Choroid plexus epithelial cell (primary cell): ENCODE measurements at places on chromosomes 11 and 22.
A peak's percentile ranks its signal among the peaks of the same experiment; 100 is the strongest.

- DNase-seq: no peak
Observed at GRCh38 chr11:65341856-65342255, 8.2 kb downstream of the DPF2 start.

- peak; percentile 3 for DNase-seq
Observed at GRCh38 chr11:5737670-5738392, 1.6 kb downstream of the OR56B1 start.

GRCh38 chr11:80168796-80169195 is 728.0 kb upstream of the TENM4 start:
- no peak for DNase-seq

GRCh38 chr11:69648679-69649575 is 8.0 kb downstream of the CCND1 start:
- DNase-seq: no peak

GRCh38 chr11:126863294-126863997 is 137.1 kb downstream of the KIRREL3 start:
- no peak for DNase-seq

DNA sequence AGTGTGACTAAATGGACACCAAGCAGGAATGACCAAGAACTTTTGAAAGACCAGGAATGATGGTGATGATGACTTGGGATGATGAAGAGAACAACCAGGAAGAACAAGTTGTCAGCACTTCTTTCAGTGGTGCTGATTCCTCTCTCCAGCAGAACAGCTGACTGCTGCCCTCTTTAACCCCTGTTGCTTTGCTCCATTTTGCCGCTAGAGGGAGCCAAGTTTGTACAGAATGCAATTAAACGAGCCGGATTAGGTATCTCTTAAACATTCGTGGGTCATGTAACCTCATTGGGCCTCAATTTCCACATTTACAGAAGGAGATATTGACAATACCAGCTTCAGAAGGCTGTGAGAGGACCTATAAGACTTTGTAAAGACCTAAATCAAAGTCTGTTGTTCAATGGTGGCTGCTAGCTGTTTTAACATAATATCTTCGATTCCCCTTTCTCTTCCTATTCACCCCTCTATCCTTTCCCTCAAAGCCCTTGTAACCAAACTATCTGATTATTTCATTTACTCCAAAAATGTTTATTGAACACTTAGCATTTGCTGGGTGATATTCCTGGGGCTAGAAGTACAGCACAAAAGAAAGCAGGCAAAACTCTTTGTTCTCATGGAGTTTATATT is 1.9 kb downstream of the OR4S1 start:
- DNase-seq: peak; percentile 61

DNA sequence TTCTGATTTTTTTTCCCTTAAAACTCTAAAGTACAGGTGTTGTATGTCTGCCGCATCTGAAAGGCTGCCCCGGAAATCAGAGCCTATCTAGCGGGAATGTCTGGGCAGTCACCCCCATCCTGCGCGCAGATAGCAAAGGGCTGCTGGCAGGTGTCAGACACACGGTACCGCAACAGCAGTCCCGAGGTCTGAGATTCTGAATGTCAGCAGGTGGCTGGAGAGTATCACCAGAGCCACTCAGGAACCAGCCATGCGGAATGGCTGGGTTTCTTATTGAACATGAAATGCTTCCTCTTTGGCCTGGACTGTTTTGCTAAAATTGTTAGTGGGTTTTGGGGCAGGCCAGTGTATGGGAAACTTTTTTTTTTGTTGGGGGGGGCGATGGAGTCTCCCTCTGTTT is 53.3 kb downstream of the CERK start:
- DNase-seq: no peak

DNA sequence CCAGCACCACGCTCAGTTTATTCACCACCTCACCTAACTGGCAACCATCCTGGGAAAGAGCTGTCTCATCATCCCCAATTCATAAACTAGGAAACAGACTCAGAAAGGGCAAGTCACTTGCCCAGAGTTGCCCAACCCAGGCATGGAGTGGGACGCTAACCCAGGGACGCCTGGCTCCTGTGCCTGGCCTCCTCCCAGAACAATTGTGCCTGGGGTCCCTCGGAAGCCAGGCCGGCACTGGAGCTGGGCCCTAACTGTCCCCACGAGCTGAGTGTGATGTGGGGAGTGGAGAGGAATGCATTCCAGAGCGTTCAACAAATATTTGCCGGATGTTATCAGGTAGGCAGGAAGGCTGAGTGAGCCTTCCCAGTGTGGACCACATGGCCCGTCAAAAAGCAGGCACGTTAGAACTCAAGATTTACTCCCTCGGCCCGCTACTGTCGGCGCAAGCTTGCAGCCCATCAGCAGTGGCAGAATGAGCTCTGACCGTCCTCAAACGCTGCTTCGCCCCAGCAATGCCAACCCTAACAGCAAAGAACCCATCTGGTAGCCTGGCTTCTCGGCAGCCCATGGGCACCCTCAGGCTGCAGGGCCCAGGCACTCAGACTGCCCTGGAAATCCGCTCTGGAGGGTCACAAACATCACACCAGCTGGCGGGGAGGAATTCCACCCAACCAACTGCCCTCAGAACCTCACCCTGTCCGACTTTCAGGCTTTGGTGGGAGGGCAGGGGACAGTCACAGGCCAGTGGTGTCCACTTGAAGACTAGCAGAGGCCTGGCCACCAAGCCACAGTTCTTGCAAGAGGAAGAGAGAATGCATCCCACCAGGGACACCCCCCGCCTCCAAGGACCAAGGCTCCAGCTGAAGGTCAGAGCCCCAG is 35.6 kb downstream of the MYH9 start:
- DNase-seq: peak; percentile 45

DNA sequence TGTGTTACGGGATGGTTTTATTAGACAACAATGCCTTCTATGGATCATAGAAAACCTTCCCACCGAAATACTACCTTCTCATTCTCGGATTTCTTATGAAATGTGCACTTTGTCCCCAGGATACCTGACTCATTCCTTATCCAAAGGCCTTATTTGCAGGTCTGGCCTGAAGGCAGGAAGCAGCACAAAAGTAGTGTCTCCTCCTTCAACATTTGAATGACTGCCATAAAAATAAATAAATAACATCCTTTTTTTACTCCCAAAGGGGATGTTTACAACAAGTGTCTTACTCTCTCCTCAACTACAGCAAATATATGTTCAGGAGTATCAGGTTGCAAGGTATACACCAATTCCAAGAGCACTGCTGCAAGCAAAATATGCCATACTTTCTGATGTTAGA is 41.6 kb upstream of the PAK1 start:
- no peak for DNase-seq

DNA sequence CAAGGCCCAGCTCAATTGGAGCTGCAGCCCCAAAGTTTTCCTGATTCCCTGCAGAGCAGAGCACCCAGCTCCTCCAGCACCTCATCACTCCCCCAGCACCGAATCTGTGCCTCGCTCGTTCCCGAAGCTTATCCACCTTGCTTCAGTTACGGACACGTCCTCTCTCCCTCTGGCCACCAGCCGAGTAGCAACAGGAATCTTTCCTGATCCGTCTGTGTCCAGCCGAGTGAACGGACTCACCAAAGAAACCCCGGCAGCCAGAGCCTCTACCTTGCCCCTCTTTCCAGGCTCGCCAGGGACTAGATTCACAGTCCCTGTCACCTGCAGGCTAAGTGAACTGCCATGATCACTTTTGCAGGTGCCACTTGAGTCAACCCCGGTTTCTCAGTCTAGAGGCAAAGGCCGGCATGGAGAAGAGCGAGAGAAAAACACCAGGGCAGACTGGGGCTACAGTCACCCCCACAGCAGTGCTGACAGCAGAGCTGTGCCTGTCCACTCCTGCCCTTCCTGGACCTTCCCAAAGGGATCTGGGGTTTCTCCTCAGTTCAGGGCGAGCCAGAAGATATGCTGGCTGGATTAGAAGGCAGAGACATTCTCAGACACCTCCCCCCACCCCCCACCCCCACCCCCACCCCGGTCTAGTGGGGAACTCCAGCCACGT is 32.3 kb downstream of the BID start:
- no peak for DNase-seq

DNA sequence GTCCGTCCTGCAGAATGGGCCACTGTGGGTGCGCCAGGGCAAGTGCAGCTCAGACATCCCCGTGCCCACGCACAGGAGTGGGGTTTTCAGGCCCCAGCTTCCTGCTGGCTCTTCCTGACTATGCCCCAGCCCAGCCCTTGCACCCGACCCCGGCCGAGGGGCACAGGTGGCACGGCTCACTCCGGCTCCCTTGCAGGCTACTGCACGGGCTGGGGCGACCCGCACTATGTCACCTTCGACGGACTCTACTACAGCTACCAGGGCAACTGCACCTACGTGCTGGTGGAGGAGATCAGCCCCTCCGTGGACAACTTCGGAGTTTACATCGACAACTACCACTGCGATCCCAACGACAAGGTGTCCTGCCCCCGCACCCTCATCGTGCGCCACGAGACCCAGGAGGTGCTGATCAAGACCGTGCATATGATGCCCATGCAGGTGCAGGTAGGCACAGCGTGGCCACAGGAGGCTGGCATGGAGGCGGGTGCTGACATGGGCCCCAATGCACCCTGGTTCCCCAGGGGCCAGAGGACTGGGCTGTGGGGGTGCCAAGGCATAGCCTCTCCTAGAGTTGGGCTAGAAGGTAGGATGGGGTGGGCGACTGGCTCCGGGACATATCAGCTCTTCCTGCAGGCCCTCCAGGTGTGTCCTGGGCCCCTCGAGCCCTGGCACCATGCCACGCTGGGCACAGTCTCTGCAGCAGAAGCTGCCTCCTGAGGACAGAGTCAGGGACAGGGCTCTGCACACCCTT is 27.7 kb downstream of the MUC2 start:
- no peak for DNase-seq

DNA sequence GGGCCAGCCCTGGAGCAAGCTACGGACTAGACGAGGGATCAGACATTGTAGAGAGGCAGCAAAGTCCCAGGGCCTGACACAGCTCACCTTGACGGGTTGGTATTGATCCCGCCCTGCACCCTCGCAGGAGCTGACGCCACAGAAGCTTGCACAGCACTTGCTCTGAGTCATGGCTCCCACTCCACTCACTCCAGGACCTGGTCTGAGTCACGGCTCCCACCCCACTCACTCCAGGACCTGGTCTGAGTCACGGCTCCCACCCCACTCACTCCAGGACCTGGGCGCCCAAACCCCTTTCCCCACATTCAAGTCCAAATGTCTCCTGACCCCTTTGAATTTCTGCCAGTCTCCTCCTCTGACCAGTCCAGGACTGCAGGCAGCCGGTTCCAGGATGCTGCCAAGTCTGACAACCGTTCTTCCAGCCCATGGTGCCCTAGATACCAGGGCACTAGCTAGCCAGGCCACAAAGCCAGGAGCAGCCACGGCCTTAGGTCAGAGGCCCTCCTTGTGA is 6.0 kb upstream of the PNPLA5 start:
- DNase-seq: peak; percentile 66

DNA sequence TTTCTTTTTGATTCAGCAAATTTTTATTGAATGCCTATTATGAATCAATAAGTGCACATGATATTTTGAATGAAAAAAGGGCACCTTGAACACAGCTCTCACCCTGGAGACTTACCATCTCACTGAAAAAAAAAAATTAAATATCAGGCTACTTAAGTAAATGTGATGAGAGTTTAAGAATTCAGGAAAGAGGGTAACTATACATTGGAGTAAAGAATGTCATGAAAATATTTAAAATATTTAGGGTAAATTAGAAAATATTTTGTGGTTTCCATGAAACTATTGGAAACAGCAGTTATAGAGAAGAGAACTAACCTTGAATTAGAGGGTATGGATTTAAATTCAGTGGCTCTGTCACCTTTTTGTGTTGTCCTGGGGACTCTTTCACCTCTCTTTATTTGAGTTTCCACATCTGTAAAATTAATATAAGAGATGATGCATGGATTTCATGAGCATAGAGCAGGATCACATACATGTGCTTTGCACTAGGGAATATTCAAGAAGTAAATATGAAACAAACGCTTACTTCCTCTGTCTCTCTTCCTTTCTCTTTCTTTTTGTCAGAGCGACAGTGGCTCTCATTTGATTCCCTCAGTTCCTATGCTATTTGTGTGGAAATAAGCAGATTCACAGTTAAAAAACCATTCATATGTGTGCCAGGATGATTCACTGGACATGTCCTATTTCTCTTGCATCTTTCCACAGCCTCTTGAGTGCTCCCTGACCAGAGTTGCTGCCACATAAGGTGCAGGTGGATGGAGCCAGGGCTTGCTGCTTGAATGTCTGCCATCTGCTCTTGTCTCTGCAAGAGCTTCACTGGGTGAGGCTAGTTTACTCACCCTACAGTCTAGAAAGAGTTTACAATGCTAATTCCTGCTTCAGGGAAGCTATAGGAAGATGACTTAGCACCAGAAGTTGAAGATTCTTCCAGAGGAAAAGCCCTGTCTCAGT is 533.1 kb downstream of the ETS1 start:
- DNase-seq: no peak

DNA sequence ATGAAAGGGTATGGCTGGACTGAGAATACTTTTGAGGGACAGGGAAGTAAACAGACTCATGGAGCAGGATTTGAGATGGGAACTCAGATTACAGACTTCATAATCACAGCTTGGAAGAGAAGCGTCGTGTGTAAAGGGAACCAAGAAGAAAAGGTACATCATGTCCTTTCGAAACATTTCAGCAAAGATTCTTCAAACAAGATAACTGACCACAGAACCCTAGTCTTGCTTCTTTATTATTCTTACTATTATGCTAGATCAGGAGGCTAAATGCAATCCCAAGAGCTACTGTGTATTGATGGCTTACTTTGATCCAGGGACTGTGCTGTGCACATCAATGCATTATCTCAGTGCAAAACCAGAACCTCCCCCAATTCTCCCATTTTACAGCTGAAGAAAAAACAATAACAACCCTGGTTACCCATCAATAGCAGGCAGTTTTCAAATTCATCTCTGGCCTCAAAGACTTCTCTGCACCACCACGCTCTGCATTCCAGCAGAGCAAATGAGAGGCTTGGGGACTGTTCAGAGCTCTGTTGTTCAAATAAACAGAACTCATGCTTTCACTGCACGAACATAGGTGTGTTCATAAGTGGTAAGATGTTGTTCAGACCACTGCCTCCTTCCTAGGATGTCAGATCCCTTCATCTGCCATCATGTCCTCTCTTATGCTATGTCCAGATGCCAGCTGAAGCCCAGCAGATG is 104.8 kb upstream of the NAV2 start:
- DNase-seq: peak; percentile 66

DNA sequence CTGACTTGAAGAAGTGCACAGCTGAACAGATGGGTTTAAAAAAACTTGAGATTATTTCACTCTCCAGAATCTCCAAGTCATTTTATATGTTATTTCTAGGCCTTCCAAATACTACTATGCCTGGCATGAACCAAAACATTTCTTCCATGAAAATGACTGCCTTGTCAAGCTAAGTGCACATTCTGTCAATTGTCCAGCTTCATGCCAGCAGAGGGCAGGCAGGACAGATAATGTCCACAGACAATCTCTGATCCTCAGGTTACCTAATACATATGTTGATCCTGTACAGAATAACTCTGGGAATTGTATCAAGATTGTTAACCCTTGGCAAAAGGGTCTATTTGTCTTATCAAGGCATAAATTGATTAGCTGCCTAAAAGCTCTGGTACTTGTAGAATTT is 229.5 kb downstream of the AASDHPPT start:
- DNase-seq: peak; percentile 28
